Motor neuron (in vitro differentiated cells): ENCODE measurements at places on chromosomes 6 and 20. TPM values are rescaled to one million over a fixed set of nuclear protein-coding genes. Genes with fewer than 3 reads are reported as not detected.

The SLC17A1 gene
- not detected in 2 replicates for total RNA-seq

The MLN gene
- total RNA-seq, result not detected in 2 replicates

The MARCKS gene
- 153 and 171 TPM in 2 replicates for total RNA-seq

The CTAGE9 gene
- 0.13 TPM in 1 of 2 replicates, not detected in the other for total RNA-seq

The RFX6 gene
- 0.05 TPM in 1 of 2 replicates, not detected in the other for total RNA-seq

The SLC26A8 gene
- total RNA-seq, result 0.18 and 0.21 TPM in 2 replicates

The GJA10 gene
- total RNA-seq, result 0.18 and 0.52 TPM in 2 replicates

The PNPLA1 gene
- 0.26 and 0.56 TPM in 2 replicates for total RNA-seq

The TBX18 gene
- total RNA-seq, result 14.1 and 25.7 TPM in 2 replicates

The MUC21 gene
- total RNA-seq, result 0.69 TPM in 1 of 2 replicates, not detected in the other

The LSM2 gene
- 79.8 and 81.9 TPM in 2 replicates for total RNA-seq
